ENCODE measurements at places on chromosomes 5 and 9.

DNA sequence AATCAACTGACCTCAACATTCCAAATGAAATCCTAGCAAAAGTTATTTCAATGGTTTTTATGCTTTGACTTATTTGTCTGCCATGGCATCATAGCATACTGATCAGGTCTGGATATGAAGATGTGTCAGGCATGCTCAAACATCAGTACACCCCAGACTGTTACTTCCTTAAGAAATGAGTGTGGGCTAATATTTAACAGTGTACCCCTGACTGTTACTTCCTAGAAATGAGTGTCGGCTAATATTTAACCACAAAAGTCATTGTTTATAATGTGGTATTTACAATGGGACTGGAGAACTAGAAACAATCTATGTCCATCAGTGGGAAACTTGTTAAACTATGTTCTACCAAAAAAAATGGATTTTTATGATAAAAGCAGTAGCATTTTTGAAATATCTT is 38.1 kb upstream of the HNRNPA0 start:
- DNase-seq: no peak

- DNase-seq: no peak
Observed at GRCh38 chr9:124032247-124032646, 20.7 kb downstream of the LHX2 start.

- DNase-seq: no peak
Observed at GRCh38 chr9:129108805-129109536, 1.6 kb downstream of the CRAT start.

DNA sequence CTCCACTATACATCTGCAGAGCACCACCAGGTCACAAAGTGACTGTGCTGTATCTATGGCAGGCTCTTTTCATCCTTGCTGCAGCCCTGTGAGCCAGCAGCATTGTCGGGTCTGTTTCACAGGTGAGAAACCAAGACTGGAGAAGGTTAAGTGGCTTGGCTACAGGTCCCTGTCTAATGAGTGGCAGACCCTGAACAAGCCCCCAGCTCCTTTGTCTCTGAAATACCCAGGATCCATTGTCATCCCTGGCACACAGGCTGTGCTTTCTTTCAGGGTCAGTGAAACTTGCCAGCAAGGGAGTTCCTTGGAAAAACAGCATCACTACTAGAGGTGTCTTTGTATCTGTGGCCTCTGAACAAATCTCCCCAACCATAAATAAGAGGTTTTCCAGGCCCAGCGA is 27.6 kb upstream of the CXCL14 start:
- DNase-seq: no peak

- no peak for DNase-seq
Observed at GRCh38 chr5:178392386-178392785, 159.8 kb upstream of the PHYKPL start.

GRCh38 chr5:143217804-143218160 is 185.7 kb downstream of the NR3C1 start:
- no peak for DNase-seq

DNA sequence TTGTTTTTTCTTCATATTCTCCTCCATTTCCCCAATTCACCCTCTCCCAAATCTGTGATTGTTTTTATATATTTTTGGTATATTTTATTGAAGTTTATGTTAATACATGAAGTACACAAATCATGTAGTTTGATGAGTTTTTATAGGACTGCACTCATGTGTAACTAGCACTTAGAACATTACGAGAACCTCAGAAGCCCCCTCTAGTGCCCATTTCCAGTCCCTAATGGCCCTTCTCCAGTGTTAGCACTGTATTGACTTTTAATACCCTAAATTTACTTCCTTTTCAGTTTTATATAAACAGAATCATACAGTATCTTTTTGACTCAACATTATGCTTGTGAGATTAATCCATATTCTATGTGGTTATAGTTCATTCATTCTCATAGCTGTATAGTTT is 18.5 kb upstream of the FKTN start:
- DNase-seq: no peak

GRCh38 chr5:158765407-158765806 is 334.3 kb downstream of the EBF1 start:
- DNase-seq: no peak

GRCh38 chr9:995781-996180 is 19.3 kb downstream of the DMRT3 start:
- DNase-seq: no peak

- no peak for DNase-seq
Observed at GRCh38 chr9:134858051-134858841, 22.4 kb upstream of the FCN2 start.

DNA sequence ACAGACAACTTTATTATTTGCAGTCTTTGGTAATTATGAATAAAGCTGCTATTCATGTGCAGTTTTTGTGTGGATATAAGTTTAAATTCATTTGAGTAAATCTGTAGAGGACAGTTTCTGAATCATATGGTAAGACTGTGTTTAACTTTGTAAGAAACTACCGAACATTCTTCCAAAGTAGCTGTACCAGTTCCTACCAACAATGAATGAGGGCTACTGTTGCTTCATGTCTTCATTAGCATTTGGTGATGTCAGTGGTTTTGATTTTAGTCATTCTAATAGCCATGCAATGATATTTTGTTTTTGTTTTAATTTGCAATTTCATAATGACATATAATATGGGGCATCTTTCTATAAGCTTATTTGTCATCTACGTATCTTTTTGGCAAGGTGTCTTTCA is 501.3 kb upstream of the RORB start:
- no peak for DNase-seq

DNA sequence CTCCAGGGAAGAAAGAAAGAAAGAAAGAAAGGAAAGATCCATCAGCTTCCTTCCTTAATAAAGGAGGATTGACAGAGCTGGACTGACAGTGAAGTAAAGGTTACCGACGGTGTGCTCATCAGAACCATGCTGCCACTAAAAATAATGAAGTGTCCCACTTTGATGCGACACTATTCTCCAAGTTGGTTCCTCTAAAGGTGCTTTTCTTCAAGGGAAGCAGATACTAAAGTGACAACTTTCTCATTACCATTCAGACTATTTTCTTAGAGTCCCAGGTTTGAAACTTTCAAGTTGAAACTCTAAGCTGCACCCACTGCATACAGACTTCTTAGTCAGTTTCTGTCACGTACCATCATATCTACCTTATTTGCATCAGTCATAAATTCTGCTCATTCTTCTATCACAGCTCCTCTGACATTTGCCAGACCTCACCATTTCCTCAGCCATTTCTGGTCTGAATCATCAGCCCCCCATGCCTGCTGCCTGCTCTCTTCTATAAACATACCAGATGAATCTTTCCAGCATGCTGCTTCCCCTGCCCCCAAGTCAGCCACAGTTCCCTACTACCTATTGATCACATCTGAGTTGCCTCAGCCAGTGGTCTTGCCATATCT is 177.6 kb downstream of the DEPDC1B start:
- no peak for DNase-seq

DNA sequence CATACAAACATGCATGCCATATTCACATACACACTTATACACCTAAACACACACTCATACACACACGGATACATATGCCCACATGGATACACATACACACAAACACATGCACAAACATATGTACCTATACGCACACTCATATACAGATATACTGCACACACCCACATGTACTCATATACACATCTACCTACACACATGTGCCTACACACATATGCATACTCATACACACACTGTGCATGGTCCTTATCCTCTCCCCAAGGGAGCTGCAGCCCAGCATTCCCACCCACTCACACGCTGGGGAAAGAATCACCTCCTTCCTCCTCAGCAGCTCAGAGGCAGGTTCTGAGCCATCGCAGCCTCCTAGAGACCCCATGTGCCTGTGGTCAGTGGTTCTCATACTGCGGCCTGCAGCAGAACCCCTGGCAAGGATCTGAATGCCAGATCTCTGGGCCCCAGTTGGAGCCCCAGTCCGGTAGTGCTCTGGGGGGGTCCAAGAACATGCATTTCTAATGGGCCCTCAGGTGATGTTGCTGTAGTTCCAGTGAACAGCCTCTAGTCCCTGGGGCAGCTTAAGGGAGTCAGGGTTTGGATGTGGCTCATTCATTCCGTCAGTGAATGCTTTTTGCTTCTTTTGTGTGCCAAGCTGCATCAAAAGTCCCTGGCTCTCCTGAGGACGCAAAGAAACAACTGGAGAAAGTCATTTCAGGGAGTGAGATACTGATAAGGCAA is 39.0 kb downstream of the SEMA4D start:
- no peak for DNase-seq

- no peak for DNase-seq
Observed at GRCh38 chr5:62593331-62593730, 14.7 kb downstream of the LRRC70 start.

GRCh38 chr5:169549453-169550100 is 34.0 kb upstream of the SPDL1 start:
- DNase-seq: no peak

- no peak for DNase-seq
Observed at GRCh38 chr5:147177125-147177840, 57.5 kb upstream of the STK32A start.

DNA sequence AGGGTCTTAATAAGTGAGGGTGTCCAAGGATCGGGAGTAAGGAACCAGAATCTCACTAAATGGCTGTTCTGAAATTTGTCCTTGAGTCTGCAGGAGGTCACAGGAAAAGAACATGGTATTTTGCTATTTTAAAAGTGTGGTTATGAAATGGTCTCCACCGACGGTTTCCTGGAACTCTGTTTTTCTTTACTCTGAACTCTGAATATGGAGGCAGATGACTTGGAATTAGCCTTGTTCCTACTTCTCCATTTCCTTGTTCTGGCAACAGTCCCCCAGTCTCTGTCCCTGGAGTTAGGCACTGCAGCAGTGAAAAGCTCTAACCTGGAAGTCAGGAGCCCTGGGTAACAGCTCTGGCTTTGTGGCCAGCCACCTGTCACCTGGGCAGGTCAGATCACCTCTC is 46.6 kb upstream of the C5orf58 start:
- no peak for DNase-seq

GRCh38 chr9:1535051-1535450 is 480.1 kb upstream of the SMARCA2 start:
- DNase-seq: no peak

DNA sequence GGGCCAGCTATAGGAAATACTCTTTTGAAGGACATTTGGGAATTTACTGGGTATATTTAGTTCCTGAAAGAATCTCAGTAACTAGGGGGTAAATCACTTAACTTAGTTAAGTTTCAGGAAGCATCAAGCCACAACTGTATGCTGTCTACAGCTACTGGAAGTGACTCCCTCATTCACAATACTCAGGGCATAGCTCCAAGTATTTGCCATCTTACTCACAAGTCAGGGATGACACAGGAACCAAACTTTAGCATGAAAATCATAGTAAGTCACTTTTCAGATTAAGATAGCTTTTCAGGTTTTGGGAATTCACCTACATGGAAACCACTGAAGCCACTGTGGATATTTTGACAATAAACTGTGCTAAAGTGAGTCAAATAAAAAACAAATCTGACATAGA is 242.4 kb upstream of the ATP10B start:
- no peak for DNase-seq

DNA sequence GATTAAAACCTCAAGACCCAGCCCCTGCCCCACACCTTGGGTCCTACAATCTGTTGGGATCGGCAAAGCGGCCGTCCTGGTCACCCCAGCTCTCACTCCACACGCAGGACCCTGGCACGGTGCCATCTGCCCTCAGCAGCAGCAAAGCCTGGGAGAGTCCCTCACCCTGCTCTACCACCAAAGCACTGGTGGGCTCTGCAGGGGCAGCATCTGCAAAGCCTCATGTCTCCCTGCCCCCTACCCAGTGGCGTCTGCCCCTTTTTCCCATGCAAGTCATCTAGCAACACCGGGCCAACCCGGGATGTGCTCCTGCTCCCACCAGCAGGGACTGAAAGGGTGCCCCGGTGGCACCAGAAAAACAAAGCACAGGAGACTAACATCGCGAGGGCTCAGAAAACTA is 19.6 kb upstream of the CNOT6 start:
- DNase-seq: no peak

DNA sequence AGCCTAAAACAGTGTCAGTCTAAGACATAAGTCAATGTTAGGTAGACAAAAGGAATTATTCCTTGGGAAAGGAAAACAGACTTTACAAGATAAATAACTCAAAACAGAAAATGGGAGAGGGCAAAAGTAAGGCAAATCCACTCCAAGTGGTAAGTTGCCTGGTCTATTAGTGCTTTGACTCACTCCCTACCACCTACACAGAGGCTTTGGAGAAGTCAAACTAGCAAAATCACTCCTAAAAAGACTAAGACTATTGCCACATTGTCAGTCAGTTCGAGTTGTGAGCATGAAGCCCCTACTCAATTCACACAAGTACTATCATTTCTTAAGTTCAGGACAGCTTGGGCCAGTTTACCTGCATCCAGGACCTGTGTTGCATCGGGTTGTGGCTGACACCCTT is 5.2 kb upstream of the ZBTB6 start:
- DNase-seq: no peak

DNA sequence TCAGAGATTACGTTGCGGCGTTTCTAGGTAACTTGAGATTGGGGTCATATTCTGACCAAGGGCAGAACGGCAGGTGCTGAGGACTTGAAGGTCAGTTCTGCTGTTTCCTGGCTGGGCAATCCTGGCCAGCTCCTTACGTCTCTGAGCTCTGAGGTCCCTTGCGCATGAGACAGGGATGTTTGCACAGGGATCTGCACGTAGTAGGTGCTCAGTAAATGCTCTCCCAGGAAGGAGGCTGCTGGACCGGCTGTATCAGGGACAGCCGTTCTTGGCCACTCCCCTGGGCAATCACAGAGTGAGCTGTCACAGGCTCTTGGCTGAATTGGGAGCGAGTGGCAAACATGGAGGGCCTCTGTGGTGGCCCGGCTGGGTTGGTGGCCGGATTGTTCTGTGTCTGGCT is 8.3 kb downstream of the NCS1 start:
- DNase-seq: no peak

- no peak for DNase-seq
Observed at GRCh38 chr5:117195076-117195475, 620.5 kb upstream of the SEMA6A start.

- DNase-seq: no peak
Observed at GRCh38 chr5:110899566-110900412, 161.0 kb downstream of the SLC25A46 start.

GRCh38 chr9:125284855-125285254 is 23.2 kb downstream of the GAPVD1 start:
- no peak for DNase-seq

DNA sequence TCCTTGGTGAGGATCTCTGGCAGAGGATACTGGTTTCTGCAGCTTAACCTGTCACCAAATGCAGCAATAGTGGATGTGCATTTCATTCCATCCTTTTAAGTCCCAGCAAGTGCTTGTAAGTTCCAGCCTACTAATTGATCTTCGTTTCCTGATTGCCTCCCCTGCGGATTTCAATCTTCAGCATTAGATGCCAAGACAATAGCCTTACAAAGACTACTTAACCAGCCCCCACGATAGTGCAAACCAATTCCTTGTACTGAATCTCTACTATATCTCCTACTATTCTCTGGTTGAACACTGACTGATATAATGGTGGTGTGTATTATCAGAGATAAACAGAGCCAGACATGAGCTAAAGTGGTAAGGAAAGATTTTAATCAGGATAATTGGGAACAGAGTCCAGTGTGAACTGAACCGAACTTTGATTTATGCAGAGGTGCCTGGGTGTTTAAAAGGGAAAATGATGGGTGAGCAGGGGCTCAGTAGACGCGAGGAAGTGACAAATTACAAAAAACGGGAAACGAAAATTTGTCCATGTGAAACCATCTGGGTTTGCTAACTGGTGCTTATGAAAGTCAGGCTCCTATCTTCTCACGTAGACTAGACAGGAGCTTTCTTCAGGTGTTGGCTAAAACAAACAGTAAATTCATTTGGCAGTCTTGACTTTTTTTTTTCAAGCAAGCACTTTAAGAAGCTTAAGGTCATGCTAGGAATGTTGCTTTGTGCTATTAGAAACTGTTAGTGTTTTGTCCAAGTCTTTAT is 106.9 kb upstream of the ST8SIA4 start:
- no peak for DNase-seq

GRCh38 chr5:84688566-84688965 is 303.9 kb upstream of the EDIL3 start:
- DNase-seq: no peak

All from activated CD4-positive, alpha-beta T cell treated with anti-CD3 and anti-CD28 coated beads for 4 hours (primary cell).